ENCODE measurements at places on chromosomes 12 and 14. TPM values are rescaled to one million over a fixed set of nuclear protein-coding genes. Genes with fewer than 3 reads are reported as not detected.

The ACIN1 gene
- 111 TPM for total RNA-seq

The PMCH gene
- total RNA-seq = not detected

The DPF3 gene
- 0.13 TPM for total RNA-seq

The SRRM4 gene
- not detected for total RNA-seq

The DHRS2 gene
- total RNA-seq = 6.3 TPM

The ASCL1 gene
- total RNA-seq = not detected

The HOMEZ gene
- 8.5 TPM for total RNA-seq

The TMBIM4 gene
- total RNA-seq = 57.6 TPM

The GNPTAB gene
- 13.5 TPM for total RNA-seq

The TMTC2 gene
- 1.0 TPM for total RNA-seq

The FAM186B gene
- 0.07 TPM for total RNA-seq

The RD3L gene
- total RNA-seq = not detected

The KRT73 gene
- not detected for total RNA-seq

The VRTN gene
- total RNA-seq = 0.03 TPM

The LMNTD1 gene
- total RNA-seq = not detected

The ANO4 gene
- 0.07 TPM for total RNA-seq

The PLCZ1 gene
- total RNA-seq = not detected

The SELPLG gene
- total RNA-seq = 0.97 TPM

The DPPA3 gene
- total RNA-seq = not detected

The CCDC175 gene
- total RNA-seq = not detected

The OXA1L gene
- total RNA-seq = 146 TPM

The CHGA gene
- total RNA-seq = 1.7 TPM

The ZC2HC1C gene
- 5.6 TPM for total RNA-seq

The SLCO1A2 gene
- total RNA-seq = not detected

The ETFBKMT gene
- total RNA-seq = 1.3 TPM

The CPNE6 gene
- not detected for total RNA-seq

The DTX3 gene
- total RNA-seq = 16.2 TPM

Measured in A549 treated with Hydrocortisone at 1 μM for 4 hours (cell line).